Endothelial cell of umbilical vein (primary cell): ENCODE measurements at places on chromosomes 6 and 20. TPM values are rescaled to one million over a fixed set of nuclear protein-coding genes. Genes with fewer than 3 reads are reported as not detected.
A peak's percentile ranks its signal among the peaks of the same experiment; 100 is the strongest.

Gene SYNDIG1
- not detected in 2 replicates for total RNA-seq

Gene SLC44A4
- 0.12 and 0.84 TPM in 2 replicates for total RNA-seq

- no peak for DNase-seq
Observed at GRCh38 chr20:58762120-58762519, 69.5 kb downstream of the NPEPL1 start.

- no peak for DNase-seq
Observed at GRCh38 chr6:64012351-64013001, 376.9 kb downstream of the PHF3 start.

GRCh38 chr6:111423960-111424846 lies 58.8 kb downstream of the REV3L start:
- peak; percentile 81 for DNase-seq

DNA sequence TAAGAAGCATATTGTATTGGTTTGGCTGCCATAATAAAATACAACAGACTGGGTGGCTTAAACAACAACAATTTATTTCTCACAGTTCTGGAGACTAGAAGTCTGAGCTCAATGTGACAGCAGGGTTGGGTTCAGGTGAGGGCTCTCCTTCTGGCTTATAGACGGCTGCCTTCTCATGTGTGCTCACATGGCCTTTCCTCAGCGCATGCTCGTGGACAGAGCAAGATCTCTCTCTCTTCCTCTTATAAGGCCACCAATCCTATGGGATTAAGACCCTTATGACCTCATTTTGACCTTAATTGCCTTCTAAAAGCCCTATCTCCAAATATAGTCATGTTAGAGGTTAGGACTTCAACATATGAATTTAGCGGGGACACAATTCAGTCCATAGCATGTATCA lies 32.4 kb upstream of the GFOD1 start:
- DNase-seq: no peak

- DNase-seq: no peak
Observed at GRCh38 chr20:11047559-11047958, 373.8 kb upstream of the JAG1 start.

GRCh38 chr6:167704396-167704901 lies 122.3 kb upstream of the AFDN start:
- DNase-seq: no peak

GRCh38 chr6:2940010-2940850 lies 31.1 kb downstream of the SERPINB6 start:
- no peak for DNase-seq

- no peak for DNase-seq
Observed at GRCh38 chr6:5175635-5176034, 85.1 kb downstream of the LYRM4 start.

DNA sequence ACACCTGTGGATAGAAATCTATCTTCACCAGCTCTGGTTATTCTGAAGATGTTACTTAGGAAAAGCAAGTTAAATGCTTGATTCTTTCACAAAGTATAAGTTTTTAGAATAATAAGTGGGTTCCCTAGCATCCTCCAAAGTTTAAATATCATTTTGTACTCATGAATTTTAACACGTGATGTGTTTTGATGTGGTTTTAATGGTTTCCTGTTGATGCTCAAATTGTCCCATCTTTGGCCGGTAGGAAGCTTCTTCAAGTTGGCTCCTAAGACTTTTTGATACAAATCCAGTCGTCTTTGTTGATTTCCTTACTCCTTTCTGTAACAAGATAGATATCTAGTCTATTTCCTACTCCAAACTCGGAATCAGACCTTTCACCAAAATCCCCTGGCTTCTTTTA lies 94.5 kb upstream of the STXBP5 start:
- no peak for DNase-seq
